ENCODE measurements at places on chromosomes 7 and 10.
A peak's percentile ranks its signal among the peaks of the same experiment; 100 is the strongest.

DNA sequence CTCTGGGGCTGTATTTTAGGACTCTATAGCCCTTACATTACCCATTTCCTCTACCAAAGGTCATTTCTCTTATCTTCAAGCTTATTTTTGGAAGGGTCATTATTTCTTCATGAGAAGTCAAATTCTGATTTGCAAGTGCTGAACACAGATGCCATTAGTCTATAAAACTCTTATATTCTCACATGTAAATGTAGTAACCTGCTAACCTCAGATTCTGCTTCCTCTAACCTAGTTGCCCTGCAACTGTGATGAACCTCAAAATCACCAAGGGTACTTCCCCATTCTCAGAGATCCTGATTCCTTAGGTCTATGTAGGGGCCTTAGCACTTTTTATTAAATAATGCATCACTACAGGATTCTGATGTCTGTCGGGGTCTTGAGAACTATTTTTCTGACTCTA, 6.3 kb downstream of the FAS start:
- no peak for DNase-seq

GRCh38 chr7:126805351-126805750, 447.4 kb downstream of the GRM8 start:
- DNase-seq, result no peak

DNA sequence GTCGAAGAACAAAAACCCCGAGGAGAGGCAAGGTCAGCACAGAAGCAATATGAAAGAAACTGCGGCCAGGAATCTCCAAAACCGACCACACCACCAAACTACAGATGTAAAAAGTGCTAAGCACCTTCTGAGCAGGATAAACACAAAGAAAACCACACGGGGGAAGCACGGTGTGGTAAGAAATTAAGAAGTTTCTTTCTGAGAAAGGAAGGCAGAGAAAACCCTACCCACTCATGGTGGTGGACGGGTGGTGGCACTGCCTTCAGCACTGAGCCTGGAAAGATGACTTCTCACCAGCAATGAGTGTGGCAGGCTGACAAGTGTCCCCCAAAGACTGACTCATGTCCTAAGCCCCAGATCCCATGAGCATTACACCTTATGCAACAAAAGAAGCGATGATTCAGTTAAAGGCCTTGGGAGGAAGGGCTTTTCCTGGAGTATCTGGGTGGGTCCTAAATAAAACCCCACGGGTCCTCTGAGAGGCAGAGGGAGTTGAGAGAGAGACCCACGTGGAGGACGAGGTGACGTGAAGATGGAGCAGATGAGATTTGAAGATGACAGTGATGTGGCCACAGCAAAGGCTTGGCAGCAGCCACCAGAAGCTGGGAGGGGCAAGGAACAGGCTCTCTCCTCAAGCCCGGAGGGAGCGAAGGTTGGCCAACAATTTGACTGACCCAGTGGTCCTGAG, 124.9 kb downstream of the DLG5 start:
- DNase-seq, result no peak

GRCh38 chr10:100072514-100072913, 9.2 kb downstream of the CPN1 start:
- DNase-seq, result no peak

- peak; percentile 24 for DNase-seq
Observed at GRCh38 chr7:18064242-18064838, 36.7 kb upstream of the PRPS1L1 start.

DNA sequence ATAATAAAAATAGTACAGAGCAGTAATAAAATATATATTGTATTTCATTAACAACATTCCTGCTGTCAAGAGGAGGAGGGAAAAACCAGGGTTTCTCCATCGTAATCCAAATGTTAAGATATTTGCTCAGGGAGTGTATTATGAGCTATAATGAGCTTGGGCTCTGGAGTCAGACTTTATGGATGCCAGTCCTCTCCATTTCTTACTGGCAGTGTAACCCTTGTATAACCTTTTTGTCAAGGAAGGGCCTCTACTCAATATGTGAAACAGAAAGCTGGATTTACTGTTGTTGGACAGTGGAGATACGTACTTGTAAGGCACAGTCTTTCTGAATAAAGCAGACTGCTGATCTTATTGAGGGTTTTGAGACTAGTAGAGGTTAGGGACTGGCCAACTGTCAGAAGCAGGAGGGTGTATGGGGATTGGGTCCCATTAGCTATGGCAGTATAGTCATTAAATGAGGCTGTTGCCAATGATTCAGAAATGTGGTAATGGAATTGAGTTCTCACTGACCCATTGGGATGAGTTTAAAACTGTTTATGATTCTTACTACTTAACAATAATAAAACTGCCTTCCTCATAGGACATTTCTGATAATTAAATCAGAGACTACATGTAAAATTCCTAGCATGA, 56.5 kb downstream of the ZNF277 start:
- no peak for DNase-seq

GRCh38 chr7:104845557-104845956, 168.4 kb upstream of the KMT2E start:
- no peak for DNase-seq

- DNase-seq, result no peak
Observed at GRCh38 chr10:93369588-93370164, 112.5 kb downstream of the MYOF start.

GRCh38 chr7:157228864-157229422, 90.2 kb downstream of the UBE3C start:
- peak; percentile 51 for DNase-seq

- no peak for DNase-seq
Observed at GRCh38 chr10:124659380-124659779, 84.8 kb downstream of the FAM53B start.

- DNase-seq, result no peak
Observed at GRCh38 chr7:25002786-25003185, 22.8 kb upstream of the OSBPL3 start.

DNA sequence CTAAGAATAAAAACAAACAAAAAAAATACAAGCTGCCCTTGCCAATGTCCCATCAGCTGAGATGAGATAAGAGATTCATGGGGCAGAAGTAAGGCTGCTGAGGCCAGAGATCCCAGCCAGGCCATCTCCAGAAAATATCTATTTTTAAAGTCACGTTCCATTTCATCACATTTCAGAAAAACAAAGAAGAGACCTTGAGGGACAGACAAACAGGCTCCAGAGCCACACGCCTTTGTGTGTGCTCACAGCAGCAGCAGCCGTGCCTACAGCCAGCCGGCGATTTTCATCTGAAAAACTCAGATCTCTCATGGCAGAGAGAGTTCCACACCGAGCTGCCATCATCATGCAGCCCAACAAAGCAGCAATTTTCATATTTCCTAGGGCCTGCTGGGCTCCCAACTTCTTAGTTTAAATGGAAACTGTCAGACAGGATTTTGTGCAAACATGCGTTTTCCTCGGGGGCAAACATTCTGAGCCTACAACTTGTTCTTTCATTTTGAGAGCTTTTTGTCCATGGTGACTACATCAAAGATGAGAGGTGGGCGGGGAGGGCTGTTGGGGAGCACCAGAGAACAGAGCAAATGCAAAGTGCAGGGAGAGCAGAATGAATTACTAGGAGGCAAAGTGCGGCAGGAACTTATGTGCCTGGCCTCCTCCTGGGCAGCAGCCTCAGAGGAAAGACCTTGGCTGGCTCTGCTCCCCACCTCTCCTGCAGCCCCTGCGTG, 38.8 kb downstream of the DLG5 start:
- DNase-seq, result no peak

DNA sequence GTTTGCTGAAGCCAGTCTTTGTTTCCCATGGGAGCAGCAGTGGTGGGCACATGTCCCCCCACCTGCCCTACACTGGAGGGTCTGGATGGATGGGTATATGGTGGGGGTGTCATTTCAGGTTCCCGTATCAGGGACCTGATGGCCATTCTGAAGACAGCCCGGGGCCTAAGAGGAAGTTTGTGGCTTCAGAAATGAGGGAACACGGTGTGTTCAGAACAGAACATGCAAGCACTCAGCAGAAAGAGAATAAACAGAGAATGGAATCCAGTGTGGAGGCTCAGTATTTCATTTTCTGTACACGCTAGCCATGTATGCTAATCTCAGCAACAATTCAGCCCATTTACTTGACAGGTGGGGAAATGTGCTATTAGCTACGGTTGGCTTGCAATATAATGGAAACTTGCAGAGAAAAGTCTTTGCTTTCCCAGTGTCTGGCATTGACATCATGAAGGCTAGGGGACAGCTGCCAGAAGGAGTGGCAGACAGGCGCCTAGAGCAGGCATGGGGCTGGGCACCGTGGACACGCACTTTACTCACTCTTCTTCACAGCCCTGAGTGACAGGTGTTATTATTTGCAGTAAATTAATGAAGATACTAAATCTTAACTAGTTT, 98.6 kb downstream of the ELMO1 start:
- DNase-seq, result no peak

DNA sequence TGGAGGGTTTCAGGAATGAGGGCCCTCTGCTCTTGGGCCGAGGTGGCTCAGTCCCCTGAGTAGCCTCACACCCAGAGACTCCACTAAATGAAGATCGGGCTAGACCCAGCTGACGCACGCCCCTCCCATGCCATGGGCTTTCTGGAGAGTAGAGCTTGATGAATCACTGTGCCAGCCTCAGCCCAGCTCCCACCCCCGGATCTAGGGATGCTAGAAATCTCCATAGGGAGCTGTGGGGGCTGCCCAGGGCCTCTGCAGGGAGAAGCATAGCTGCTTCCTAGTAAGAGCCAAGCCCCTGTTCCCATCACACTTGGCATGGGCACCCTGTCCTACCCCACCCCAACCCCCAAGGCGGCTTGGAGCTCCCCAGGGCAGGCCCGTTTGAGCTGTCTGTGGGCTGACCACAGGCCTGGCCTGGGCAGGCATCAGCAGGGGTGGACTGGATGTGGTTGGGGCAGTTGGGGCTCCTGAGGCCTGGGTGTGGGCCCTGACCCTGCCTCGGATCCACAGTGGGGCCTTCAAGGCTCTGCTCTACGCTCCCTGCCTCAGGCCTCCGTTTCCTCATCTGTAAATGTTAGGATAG, 121.2 kb downstream of the ZMIZ1 start:
- DNase-seq, result no peak

- DNase-seq, result no peak
Observed at GRCh38 chr10:49171326-49172060, 16.7 kb downstream of the TMEM273 start.

DNA sequence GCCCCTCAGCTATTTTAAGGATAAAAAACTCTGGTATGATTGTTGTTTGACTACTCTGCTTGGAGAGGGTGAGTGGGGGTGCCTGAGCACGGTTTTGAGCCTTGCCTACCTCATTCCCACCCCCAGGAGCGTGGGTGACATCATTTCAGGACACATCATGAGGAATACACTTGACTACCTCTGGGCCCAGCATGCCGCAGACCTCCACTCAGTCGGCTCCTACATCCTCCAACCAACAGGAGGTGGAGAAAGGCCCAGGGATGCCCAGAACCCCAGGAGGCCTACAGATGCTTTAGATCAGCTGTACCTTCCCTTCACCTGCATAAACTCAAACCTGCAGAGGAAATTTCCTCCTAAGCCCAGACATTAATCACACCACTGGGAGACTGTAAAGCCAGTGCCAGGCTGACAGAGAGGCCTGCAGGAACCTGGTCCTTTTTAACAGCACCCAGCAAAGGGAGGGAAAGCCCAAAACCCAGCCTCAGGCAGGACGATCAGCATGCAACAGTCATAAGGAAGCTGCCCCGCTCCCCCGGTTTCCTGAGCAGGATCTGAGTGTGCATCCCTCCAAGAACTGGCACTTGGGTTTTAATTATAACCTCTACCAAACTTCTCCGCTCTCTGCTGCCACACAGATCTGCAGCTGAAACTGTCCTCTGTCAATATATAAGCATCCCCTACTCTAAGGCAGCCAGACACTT, 61.7 kb upstream of the ZNRF2 start:
- no peak for DNase-seq

GRCh38 chr10:47318706-47319105, 3.5 kb upstream of the GDF2 start:
- DNase-seq, result no peak

DNA sequence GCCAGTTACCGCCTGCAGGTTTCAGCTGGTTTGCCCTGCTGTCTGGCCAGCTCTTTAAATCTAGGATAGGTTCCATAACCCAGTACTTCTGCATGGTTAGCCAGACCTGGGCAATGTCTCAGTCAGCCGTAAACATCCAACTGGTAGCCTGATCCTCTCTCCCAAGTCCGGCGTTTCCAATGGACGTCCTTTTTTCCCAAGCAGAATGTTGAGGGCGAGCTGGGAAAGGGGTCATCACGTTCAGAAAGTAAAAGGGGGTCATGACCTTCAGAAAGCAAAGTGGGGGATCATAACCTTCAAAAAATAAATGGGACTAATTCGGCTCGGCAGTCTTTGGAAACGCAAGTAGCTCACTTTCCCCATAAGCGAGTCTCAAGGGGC, 430 bp downstream of the PON3 start:
- DNase-seq, result no peak

DNA sequence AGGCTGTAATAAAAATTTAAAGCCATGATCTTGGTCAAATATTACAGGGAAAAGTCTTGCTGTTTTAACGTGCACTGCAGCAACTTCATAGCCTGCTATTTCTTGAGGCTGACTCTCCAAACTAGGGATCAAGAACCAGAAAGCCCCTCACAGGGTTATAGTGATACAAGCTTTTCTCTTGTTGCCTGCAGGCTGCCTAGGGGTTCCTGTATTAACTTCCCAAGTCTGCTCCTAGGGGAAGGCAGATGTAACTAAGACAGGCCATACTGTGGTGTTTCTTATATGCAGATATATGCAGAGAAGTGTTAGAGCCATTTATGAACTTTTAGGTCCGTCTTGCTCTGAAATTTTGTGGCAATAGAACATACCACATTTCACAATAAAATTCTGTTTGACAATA, 175.7 kb downstream of the FOXP2 start:
- no peak for DNase-seq

GRCh38 chr7:76020031-76020714, 25.8 kb upstream of the TMEM120A start:
- DNase-seq, result peak; percentile 73

- no peak for DNase-seq
Observed at GRCh38 chr7:22156205-22156604, 200.7 kb downstream of the RAPGEF5 start.

- no peak for DNase-seq
Observed at GRCh38 chr7:132065989-132066603, 509.7 kb upstream of the PODXL start.

DNA sequence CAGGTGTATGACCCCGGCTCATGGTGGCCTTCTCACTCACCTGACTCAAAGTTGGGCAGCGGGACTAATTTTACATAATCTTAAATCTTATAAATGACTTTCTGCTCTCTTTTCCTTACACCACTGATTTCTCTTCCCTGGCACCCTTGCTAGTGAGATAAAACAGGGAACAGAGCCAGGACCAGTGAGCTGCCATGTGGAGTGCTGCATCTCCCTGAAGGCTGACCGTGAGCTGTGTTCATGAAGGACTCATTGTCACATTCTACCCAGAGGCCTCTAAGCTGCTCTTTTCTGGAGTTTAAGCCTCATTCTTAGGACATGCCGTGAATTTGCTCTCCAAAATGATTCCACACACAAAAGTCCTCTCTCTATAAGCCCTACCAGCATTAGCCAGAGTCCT, 762.3 kb downstream of the AUTS2 start:
- DNase-seq, result no peak

GRCh38 chr10:127186813-127187212, 9.6 kb downstream of the INSYN2A start:
- no peak for DNase-seq

DNA sequence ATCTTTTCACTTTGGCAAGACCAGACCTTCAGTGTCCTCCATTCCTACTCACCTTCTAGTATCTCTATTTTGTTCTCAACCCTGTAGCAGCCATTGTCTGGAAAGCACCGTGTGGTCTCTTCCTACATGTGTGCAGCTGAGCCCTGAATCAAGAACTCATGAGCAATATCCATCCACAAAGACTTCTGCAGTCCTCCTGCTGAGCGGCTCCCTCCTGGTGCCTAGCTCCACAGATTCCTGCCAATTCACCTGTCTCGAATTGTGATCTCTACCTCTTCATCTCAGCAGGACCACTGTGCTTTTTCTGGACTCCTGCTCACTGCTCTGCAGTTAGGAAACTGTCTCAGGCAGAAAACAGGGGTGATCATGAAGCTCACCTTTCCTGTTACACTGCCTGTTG, 118.8 kb downstream of the RELN start:
- no peak for DNase-seq
